ENCODE measurements at places on chromosomes 1 and 21. TPM values are rescaled to one million over a fixed set of nuclear protein-coding genes. Genes with fewer than 3 reads are reported as not detected.

The HAO2 gene
- not detected for total RNA-seq

The NUP210L gene
- total RNA-seq = not detected

The SPRR2G gene
- not detected for total RNA-seq

The VANGL2 gene
- 2.6 TPM for total RNA-seq

The IL10 gene
- total RNA-seq = not detected

The CELA2B gene
- total RNA-seq = not detected

The NUDT4B gene
- 36.4 TPM for total RNA-seq

The RNU5D-1 gene
- total RNA-seq = not detected

The LRRC53 gene
- not detected for total RNA-seq

The KIF14 gene
- 3.6 TPM for total RNA-seq

The PADI2 gene
- 2.3 TPM for total RNA-seq

The MROH9 gene
- not detected for total RNA-seq

The LCE1F gene
- total RNA-seq = not detected

The SELP gene
- not detected for total RNA-seq

The CLDN8 gene
- not detected for total RNA-seq

The CXADR gene
- total RNA-seq = 7.1 TPM

The ACTN2 gene
- total RNA-seq = 1.6 TPM

The ADCY10 gene
- 1.2 TPM for total RNA-seq

The MYBPH gene
- total RNA-seq = 8.5 TPM

The OVAAL gene
- not detected for total RNA-seq

The KIAA0040 gene
- total RNA-seq = 0.16 TPM

Measured in epithelial cell of alveolus of lung (primary cell).